ENCODE measurements at places on chromosomes 11 and 22. TPM values are rescaled to one million over a fixed set of nuclear protein-coding genes. Genes with fewer than 3 reads are reported as not detected.
A peak's percentile ranks its signal among the peaks of the same experiment; 100 is the strongest.

DNA sequence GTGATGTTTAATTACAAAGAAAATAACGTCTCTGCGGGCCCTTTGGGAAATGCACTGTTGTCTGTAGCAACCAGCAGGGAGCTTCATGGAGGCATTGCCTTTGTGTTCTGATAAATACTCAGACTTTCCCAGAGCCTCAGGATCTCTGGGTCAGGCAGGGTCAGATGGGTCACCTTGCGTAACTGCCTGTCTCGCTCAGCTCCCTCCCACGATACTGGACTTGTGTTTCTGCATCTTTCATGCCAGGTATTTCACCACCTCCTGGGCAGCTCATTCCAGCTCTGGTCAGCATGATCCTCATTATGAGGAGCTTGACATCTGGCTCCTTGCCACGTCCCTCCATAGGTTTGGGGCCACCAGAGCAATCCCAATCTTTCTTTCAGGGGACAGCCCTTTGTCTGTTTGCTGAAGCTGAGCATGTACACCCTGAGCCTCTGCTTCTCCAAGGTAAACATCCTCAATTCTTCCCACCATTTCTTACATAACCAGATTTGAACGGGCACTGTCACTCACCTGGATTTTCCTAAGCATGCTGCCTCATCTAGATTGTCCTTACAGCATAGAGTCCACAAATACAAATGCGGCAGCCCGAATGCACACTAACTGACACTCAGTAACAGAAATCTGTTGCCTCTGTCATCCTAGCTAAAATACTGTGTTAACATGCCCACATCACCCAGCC lies 162.3 kb downstream of the LARGE1 start:
- no peak overlapping the region for H3K4me3 ChIP-seq
- DNase-seq: no peak
- H3K36me3 ChIP-seq: no peaks in the 10 kb centered on the region
- no peaks in the 10 kb centered on the region for H3K4me1 ChIP-seq

ATXN10 gene
- 96.1 TPM for total RNA-seq

GRCh38 chr22:35315855-35316745 lies 16.4 kb downstream of the TOM1 start:
- no peaks in the 10 kb centered on the region for H3K27me3 ChIP-seq
- H3K4me3 ChIP-seq: no peak overlapping the region
- peaks cover 41% of the 10 kb centered on the region for H3K36me3 ChIP-seq
- H3K4me1 ChIP-seq: peaks cover 43% of the 10 kb centered on the region
- peak overlapping the region; percentile 78 for H3K27ac ChIP-seq

DNA sequence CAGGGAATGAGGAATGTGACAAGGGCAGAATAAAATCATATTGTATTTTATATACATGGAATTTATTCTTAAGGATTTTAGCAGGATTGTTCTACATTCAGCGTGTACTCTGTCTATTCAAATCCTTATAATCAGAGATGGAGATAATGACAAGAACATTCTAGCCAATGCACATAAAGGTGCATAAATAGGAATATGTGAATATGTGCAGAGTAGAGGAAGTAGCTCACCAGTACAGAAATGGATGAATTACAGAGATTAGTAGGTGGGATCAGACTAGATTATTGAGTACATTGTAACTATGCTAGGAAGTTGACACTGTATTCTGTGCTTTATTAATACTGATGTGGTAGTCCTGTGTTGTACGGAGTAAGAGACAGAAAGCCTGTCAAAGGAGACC lies 1308.8 kb downstream of the FAM181B start:
- H3K27me3 ChIP-seq: no peaks in the 10 kb centered on the region
- H3K4me1 ChIP-seq: no peaks in the 10 kb centered on the region
- no peaks in the 10 kb centered on the region for H3K36me3 ChIP-seq
- H3K4me3 ChIP-seq: no peak overlapping the region
- DNase-seq: no peak

DNA sequence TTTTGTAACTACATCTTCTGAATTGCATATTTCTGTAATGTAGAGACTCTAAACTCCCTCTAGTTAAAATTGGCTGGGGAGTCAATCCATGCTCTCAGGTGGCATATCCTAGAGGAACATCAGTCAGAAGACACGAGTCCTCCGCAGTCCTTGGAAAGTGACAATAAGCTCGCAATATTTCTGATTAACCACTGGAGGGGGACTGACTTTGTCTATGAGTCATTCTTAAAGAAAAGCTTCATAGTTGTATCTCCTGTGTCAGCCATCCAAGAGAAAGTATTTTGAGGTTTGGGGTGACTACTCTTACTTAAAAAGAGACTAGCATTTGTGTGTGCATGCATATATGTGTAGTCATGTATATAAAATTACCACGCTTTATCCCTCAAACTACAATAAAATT lies 60.2 kb downstream of the SLN start:
- no peak overlapping the region for H3K27ac ChIP-seq
- H3K4me3 ChIP-seq: no peak overlapping the region
- H3K4me1 ChIP-seq: no peaks in the 10 kb centered on the region
- H3K36me3 ChIP-seq: no peaks in the 10 kb centered on the region

DNA sequence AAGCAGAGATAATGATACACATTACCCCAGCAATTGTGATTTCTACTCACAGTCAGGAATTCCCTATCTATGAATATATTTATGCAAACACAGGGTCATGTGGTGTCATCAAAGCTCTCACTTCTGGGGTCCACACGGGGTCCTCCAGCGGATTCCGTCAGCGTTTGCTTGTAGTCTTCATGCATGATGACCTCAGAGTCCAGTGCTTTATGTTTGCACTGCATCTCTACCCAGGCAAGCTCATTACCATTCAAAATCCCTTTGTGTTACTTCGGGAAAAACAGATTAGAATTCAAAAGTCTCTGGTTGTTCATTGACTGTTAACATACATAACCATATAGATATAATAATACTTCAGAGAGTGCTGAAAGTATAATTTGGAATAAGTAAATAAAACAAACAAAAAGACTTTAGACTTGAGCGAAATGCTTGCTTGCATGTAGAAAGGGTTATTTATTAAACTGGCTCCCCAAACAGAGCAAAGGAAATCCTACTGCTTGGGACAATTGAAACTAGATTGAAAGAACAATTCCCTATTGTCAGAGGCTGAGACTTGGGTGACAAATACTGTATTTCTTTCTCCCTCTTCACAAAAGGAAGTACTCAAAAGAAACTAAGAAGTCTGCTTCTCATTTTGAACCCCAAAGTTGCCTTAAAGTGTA lies 423.1 kb downstream of the ETS1 start:
- DNase-seq: no peak
- peaks cover 5% of the 10 kb centered on the region for H3K27me3 ChIP-seq
- H3K4me3 ChIP-seq: no peak overlapping the region
- H3K4me1 ChIP-seq: no peaks in the 10 kb centered on the region
- H3K27ac ChIP-seq: no peak overlapping the region

NLRP14 gene
- not detected for total RNA-seq

DNA sequence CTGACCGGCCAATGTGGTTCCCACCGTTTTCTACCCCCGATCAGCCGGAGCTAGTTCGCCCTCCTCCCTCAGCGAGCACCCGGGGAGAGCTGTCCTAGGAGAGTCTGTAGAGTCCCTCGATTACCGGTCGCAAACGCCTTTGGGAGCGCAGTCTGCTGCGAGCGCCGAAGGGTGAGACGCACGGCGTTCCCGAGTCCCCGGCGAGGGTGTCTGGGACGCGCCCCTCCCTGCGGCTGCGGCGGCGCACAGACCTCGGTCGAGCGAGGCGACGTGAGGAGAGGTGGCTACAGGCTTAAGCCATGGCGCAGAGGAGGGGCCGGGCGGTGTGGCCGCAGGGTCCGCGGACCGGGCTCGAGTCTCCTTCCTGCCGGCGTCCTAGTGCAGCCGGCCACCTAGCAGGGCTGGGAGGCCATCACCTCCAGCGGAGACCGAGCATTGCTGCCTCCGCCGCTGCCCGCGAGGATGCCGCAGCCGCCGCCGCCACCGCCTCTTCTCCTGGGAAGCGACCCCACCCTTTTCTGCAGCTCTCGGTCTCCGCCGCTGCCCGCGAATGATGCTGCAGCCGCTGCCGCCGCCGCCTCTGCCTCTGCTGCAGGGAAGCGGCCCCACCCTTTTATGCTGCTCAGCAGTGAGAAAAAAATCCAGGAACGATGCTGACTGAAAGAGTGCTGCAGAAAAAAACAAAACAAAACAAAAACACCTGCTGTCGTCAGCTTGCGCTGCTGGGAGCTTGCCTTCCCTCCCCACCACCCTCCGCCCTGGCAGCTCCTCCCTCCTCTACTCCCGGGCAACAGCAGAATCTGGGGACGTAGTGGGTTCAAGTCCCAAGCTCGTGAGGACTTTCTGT lies at the start of gene MAP6:
Gene MAP6, minus strand, starts transcription at position 588 of the 847 bp plus-strand sequence. CDS start 669 bp downstream, outside the sequence.
- H3K27ac ChIP-seq: peak within 1 kb of the TSS; percentile 65
- H3K36me3 ChIP-seq: no peaks in the 10 kb centered on the region

DNA sequence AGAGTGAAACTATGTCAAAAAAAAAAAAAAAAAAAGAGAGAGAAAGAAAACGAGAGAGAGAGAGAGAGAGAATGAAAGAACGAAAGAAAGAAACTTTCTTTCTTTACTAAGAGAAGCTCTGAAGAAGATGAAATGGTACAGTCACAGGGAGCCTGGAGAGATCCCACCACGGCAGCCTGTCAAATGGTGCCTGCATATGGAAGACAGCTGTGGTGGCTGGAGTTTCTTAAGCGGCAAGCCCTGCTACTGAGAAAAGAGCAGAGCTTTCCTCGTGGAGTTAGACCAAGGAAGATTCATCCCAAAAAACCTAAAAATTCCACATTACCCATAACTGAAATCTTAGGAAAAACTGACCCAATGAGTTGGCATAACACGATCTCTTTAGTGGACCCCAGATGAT lies 66.7 kb downstream of the MICAL3 start:
- no peak for DNase-seq
- H3K36me3 ChIP-seq: no peaks in the 10 kb centered on the region
- H3K27ac ChIP-seq: no peak overlapping the region
- no peaks in the 10 kb centered on the region for H3K27me3 ChIP-seq
- no peaks in the 10 kb centered on the region for H3K4me1 ChIP-seq

DNA sequence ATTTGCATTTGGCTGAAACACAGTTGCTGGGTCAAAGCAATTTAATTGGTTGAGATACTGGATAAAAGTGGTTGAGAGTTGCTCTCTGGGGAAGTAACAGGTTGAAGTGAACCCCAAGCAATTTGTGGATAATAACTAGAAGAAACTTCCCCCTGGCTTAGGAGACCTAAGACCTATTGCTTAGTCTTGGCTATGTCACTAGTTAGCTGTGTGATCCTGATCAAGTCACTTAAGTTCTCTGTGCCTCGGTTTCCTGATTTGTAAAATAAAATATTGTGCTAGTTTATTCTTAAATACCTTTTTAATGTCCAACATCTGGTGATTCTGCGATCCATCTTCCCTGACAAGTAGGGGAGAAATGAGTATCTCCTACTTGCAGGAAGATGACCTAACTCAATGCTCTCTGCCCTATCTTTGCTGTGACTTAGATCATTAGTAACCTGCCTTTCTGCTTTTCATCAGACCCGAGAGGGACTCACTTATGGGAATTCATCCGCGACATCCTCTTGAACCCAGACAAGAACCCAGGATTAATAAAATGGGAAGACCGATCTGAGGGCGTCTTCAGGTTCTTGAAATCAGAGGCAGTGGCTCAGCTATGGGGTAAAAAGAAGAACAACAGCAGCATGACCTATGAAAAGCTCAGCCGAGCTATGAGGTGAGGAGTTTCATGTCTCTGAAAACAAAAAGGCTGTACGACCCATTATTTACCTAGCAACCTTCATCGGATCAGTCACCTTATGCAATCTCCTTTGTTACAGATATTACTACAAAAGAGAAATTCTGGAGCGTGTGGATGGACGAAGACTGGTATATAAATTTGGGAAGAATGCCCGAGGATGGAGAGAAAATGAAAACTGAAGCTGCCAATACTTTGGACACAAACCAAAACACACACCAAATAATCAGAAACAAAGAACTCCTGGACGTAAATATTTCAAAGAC lies 37.5 kb downstream of the EHF start:
- H3K4me3 ChIP-seq: no peak overlapping the region
- DNase-seq: no peak
- H3K27me3 ChIP-seq: no peaks in the 10 kb centered on the region
- H3K4me1 ChIP-seq: peaks cover 12% of the 10 kb centered on the region
- H3K36me3 ChIP-seq: peaks cover 80% of the 10 kb centered on the region
